ENCODE measurements at places on chromosomes 5 and 9. TPM values are rescaled to one million over a fixed set of nuclear protein-coding genes. Genes with fewer than 3 reads are reported as not detected.

- no peak for DNase-seq
Observed at GRCh38 chr9:38029915-38030638, 39.0 kb downstream of the SHB start.

Gene TNC
- total RNA-seq, result 6.5 TPM

DNA sequence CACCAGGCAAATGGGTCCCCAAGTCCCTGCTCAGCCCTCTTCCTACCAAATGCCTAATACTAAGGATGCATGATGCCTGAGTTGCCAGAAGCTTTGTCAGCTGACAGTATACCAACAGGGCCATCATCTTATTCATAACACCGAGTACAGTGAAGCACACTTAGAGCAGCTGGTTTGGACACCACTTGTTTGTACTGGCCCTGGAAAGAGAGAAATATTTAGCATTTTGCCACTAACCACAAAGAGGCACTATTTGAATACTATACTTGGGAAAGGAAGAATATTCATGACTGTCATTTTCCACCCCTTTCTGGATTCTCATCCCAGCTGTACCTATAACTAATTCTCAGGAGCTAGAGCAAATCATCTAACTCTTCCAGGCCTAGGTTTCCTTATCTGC, 364.4 kb upstream of the KIF2A start:
- DNase-seq, result no peak

GRCh38 chr5:14954616-14955343, 83.2 kb upstream of the ANKH start:
- no peak for DNase-seq

Gene FCN1
- total RNA-seq, result 3.3 TPM

Gene TERT
- 2.8 TPM for total RNA-seq

- DNase-seq, result no peak
Observed at GRCh38 chr5:75047356-75047755, 5.0 kb downstream of the GCNT4 start.

GRCh38 chr9:23938908-23939307, 112.9 kb upstream of the ELAVL2 start:
- DNase-seq, result no peak

DNA sequence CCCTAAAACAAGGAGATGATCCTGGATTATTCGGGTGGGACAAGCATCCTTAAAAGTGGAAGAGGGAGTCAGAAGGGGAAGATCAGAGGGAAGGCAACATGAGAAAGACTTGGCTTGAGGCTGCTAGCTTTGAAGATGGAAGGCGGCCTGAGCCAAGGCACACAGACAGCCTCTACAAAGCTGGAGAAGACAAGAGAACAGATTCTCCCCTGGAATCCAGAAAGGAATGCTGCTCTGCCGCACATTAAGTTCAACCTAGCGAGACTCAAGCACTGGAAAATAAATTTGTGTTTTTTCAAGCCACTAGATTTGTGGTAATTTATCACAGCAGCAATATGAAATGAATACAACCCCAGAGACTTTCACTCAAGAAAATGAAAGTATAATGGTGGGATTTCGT, 17.9 kb downstream of the SLC36A3 start:
- no peak for DNase-seq

DNA sequence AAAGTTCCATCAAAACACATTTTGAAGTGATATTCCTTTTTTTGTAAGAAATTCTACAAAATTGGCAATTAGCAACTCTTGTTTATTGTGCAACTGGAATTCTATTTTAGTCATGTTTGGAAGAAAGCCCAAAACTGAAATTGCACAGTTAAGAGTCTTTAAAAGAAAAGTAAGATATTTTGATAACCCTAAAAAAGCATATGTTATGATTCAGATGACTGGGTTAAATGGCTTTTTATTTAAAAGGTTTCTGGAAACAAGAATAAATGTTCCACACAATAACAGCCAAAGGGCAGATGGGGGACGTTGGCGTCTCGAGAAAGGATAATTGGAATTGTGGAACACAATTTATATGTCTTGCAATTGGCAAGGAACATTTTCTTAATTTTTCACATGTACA, 275.2 kb downstream of the CDH9 start:
- no peak for DNase-seq

- DNase-seq, result no peak
Observed at GRCh38 chr9:127154390-127155191, 32.2 kb upstream of the ANGPTL2 start.

- DNase-seq, result no peak
Observed at GRCh38 chr9:134214766-134215419, 50.5 kb upstream of the RNU6ATAC start.

GRCh38 chr5:33065131-33065530, 354.0 kb downstream of the NPR3 start:
- no peak for DNase-seq

- no peak for DNase-seq
Observed at GRCh38 chr5:112034421-112034979, 277.5 kb upstream of the NREP start.

Gene DNM1
- total RNA-seq, result 6.7 TPM

DNA sequence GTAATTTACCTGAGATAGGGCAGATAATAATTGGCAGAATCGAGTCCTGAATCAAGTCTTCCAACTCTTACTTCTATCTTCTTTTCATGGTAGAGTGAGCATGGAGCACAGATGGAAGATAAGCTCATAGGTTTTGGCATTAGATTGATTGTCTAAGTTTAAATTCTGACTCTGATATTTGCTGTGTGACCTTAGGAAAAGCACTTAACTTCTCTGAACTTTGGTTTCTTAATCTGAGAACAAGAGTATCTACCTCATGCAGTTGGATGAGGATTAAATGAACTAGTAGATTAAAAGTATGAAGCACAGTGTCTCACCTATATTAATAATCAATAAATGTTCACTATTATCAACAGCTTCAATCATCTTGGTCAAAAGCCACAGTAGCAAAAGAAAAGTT, 9.4 kb upstream of the ASTN2 start:
- DNase-seq, result no peak

GRCh38 chr5:158856291-158856690, 243.4 kb downstream of the EBF1 start:
- DNase-seq, result no peak

DNA sequence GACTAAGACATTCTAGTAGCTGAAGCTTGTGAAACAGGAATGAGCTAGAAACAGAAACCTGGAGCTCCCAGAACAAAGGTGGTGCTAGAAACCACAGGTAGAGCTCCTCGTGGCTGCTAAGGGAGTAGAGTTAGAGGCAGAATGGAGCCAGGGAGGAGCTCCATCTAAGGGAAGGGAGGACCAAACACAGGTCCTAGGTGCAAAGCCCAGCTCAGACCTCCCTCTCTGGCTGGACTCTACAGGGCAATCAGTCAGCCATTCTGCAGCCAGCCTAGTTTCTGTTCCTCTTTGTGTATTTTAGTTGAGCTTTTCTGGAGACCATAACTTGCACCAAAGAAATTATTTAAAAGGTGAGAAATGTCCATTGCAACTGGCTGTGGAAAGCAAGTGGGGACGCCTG, 70.4 kb downstream of the CRB2 start:
- no peak for DNase-seq

Gene RAD50
- total RNA-seq, result 35.3 TPM

DNA sequence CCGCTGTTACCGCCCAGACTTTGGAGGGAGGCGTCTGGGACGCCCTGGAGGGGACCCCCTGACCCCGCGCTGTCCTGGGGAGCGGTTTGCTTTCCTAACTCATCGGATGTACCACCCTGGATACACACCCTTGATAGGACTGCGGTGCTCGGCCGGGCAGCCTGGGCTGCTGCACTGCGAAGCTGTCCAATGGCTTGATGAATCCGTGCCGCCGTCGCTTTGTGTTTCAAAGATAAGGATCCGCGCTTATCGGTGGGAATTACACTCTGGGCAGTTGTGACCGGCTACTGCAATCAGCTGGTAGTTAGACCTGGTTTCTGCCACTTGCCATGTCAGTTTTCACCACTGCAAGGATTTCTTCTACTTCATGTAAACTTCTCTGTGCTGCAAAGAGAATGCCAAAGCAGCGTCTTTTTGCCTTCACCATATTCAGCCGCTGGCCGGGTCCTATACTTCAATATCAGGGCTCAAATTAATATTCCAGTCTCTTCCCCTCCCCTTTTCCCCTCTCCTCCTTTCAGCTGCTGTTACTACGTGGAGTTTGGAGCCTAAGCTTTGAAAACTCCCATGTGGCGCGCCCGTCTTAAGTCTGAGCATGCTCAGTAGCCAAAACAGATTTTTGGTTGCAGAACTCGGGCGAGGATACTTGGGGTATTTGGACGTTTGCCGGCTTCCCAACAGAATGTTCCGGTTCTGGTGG, 727 bp downstream of the SMAD5 start:
- DNase-seq, result peak; percentile 76

GRCh38 chr5:143251190-143251589, 152.3 kb downstream of the NR3C1 start:
- DNase-seq, result no peak

DNA sequence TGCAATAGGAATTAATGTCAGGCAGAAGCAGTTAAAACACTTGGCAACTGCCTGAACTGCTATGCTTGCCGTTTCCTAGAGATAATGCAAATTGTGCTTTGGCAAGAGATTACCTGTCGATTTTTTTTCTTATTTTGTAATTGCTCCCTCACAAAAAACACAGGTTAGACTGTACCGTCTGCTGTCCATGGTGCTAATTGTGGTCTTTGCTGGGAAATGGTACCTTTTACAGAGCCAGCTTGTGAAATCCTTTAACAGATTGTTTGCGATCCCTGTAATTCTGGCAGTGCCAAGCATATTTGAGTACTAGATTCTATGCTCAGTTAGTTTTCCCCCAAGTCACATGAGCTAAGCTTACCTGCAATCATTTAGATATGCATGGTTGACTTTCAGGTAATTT, 2125.8 kb upstream of the WWC1 start:
- no peak for DNase-seq

- no peak for DNase-seq
Observed at GRCh38 chr9:127915801-127916719, 781 bp downstream of the ST6GALNAC4 start.

Measured in mucosa of descending colon (tissue), 3 donors.